ENCODE measurements at places on chromosomes 3 and 15.

DNA sequence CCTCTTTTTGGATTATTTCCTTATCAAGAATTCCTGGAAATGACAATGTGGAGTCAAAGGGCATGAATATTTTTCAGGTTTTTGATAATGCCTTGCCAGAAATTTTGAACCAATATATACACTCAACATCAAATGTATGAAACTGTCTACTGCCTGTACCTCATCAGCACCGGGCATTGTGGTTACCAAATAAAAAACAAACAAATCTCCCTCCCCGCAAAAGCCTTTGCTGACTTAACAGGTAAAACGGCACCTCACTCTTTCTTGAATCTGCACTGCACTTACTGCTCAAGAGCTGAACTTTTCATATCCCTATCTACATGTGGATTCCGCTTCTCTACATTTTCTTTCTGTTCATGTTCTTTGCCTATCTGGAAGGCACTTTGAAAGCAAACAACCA is 134.5 kb upstream of the PRICKLE2 start:
- DNase-seq: no peak

DNA sequence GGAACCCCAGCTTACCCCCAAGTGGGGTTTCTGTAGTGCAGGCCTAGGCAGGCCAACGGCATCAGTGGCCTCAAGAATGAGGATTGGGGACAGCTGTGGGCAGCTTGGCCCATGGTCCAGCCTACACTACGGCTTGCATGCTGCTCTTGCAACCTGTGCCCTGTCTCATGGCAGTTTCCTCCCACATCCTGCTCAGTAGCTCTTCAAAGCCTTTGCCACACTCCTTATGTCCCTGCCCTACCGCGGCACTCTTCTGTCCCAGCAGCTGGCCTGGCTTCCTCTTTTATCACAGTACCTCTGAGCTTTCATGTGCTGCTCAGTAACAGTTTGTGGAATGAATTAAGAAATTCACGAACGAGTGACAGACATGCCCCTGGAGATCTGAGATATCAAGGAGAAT is 431.0 kb downstream of the EPHB1 start:
- DNase-seq: no peak

DNA sequence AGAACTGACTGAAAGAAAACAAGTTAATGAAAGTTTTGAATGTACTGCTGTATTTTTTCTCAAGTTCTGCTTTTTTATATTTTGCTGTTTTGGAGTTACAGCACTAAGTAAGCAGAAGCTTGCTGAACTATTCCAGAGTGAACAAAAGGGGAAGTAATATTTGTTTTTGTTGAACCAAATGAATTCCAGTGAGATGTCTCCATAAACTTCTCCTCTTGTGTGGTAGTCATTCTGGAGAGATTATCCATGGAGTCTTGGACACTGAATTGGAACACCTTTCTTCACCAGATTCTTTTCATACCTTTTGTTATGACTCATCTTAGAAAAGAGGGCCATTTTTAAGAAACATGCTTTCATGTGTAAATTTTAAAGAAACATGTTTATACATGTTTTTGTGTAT is 8.8 kb downstream of the ANKUB1 start:
- DNase-seq: no peak

DNA sequence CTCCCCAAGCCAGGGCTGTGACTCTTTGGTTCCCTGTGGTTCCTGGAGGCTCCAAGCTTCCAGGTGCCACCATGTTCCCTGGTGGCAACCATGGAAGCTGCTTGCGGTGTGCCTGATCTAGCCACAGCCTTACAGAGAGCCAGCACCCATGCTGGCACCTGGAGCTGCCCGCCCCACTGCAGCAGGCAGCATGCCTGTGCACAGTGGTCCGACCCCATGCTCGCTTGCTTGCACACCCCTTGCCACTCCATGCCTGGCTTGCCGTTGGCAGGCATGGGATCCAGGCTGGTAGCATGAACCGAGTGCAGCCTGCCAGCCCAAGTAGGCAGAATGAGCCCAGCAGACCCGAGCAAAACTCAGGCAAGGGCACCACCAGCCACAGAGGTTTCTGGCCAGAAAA is 53.9 kb downstream of the SLMAP start:
- DNase-seq: no peak

GRCh38 chr3:106183762-106184391 is 315.1 kb upstream of the CBLB start:
- DNase-seq: peak; percentile 74

GRCh38 chr3:124558991-124559845 is 171.0 kb upstream of the UMPS start:
- DNase-seq: peak; percentile 48

GRCh38 chr3:78507196-78507984 is 1260.4 kb downstream of the ROBO1 start:
- DNase-seq: no peak

DNA sequence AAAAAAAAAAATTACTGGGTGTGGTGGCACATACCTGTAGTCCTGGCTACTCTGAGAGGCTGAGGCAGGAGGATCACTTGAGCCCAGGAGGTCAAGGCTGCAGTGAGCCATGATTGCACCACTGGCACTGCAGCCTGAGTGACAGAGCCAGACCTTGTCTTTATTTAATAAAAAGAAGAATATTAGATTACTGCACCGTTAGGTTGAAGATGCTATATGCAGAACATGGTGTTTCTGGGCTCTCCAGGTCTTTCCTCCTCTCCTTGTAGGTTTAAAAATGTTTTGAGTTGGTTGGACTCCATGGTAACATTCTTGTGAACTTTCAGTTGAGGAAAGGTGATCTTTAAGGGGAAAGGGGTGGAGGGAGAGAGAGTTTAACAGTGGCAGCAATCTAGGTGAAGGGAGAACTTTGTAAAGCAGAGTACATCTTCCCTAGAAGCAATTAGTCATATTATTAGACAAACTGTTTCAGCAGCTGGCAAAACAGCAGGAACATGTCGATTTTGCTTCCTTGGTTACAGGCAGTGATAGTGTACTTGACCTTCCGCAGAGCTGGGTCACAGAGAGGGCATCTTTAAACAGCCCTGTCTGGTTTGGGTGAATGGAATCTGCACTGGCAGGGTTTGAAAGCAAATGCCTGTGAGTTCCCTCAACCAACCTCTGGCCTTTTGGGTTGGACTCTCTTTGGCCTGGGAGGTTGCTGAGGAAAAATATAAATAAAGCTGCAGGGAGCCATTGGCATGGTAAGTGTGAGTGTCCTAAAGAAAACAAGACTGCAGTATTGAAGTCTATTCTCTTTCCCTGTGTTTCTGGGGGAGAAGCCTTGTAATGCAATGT is 42.8 kb downstream of the NR2C2 start:
- peak; percentile 46 for DNase-seq

GRCh38 chr3:116815321-116815720 is 105.7 kb downstream of the TUSC7 start:
- DNase-seq: no peak

- no peak for DNase-seq
Measured at GRCh38 chr15:84033793-84034553, 201.6 kb upstream of the GOLGA6L4 start.

- peak; percentile 95 for DNase-seq
Measured at GRCh38 chr3:120147072-120147871, 53.0 kb upstream of the GSK3B start.

DNA sequence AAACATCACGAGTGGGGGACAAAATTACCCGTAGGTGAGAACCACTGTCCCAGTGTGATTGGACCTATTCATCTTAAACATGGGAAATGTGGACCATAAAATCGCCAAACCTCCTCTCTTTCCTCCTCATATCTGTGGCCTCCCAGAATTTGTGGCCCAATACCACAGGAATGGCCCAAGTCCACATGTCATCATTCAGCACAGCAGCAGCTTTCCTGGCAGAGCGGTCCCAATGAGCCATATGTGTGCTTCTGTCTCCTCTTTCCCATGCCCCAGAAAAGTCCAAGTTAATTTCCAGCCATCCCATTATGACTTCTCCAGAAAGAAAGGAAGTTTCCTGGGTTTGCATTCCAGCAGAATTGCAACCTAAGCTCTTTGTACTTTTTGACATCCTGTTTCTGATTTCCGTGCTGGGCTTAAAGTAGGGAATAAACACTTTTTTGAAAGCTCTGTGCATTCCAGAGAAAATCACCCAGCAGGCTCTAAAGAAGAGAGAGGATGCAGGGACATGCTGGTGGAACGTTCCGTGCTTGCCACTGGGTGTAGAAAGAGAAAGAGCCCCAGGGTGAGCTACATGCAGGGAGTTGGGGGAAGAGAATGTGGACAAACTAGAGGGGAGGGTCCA is 259.4 kb upstream of the PROK2 start:
- DNase-seq: no peak

DNA sequence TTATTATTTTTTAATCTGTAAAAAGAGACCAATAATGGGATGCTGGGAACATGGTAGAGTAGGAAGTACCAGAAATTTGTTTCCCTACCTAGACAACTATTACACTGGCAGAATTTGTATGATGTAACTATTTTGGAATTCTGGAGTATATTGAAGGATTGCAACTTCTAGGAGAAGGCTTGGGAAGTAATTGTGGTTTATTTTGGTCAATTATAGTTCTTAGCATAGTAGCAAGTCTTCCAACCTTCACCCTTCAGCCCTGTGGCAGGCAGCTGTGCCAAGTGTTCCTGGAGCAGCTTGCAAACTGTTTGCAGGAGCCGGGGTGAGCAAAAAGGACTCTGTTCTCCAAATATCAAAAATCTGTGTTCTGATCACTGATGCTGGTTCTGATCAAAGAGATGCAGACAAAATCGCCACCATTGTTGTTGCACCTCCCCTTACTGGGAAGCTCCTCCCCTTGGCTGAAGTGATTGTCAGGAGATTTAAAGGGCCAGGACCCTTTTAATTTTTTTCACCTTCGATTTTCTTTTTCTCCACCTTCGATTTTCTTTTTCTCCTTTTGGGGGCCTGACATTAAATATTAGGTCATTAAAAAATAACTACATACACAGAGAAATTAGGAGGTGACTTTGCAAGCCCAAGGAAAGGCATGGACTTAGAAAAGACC is 363.3 kb downstream of the SLC9A9 start:
- no peak for DNase-seq

DNA sequence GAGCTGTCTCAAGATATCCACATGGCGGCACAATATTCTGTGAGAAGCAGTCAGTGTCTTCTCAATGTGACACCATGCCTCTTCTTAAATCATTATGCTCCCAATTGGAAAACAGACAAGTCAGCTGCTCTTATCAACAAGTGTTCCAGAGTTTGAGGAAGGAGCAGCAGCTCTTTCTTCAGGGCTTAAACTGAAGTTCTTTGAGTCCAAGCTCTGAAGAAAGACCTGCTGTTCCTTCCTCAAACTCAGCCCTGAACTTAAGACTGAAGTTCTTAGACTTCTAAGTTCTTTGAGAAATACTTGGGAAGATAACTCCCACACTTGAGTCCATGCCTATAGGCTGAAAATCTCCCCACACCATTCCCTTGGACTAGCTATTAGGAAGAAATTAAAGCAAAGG is 43.4 kb downstream of the NPTN start:
- no peak for DNase-seq

GRCh38 chr3:149371723-149372114 is 5.7 kb downstream of the TM4SF1 start:
- no peak for DNase-seq

- no peak for DNase-seq
Measured at GRCh38 chr3:24389108-24390090, 105.3 kb downstream of the THRB start.

GRCh38 chr3:12421132-12421531 is 63.1 kb upstream of the TSEN2 start:
- DNase-seq: no peak

GRCh38 chr15:71634820-71635560 is 175.4 kb upstream of the NR2E3 start:
- no peak for DNase-seq

- DNase-seq: no peak
Measured at GRCh38 chr3:155605571-155605970, 139.3 kb downstream of the PLCH1 start.

- DNase-seq: no peak
Measured at GRCh38 chr3:98855806-98856400, 45.6 kb downstream of the DCBLD2 start.

- DNase-seq: no peak
Measured at GRCh38 chr3:168583977-168584376, 488.3 kb upstream of the GOLIM4 start.

DNA sequence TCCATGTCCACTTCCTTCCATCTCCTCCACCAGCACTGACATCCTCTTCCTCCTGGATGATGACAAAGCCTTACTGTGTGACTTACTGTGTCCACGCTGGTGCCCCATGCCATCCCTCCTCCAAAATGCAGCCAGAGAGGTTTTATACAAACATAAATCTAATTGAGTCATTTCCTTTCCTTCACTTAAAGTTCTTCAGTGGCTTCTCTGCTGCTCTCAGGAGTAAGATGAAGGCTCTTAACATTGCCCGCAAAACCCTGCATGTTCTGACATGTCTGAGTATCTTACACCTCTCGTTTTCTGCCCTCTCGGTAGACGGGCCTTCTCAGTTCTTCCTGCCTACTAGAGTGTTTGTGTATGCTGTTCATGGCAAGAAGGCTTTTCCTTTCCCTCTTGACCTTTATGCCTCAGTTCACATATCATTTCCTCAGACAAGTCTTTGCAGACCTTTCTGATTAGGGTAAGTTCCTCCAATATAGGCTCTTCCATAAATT is 175.5 kb downstream of the CFAP20DC start:
- DNase-seq: no peak

GRCh38 chr3:14803101-14803980 is 15.4 kb upstream of the FGD5 start:
- DNase-seq: no peak

DNA sequence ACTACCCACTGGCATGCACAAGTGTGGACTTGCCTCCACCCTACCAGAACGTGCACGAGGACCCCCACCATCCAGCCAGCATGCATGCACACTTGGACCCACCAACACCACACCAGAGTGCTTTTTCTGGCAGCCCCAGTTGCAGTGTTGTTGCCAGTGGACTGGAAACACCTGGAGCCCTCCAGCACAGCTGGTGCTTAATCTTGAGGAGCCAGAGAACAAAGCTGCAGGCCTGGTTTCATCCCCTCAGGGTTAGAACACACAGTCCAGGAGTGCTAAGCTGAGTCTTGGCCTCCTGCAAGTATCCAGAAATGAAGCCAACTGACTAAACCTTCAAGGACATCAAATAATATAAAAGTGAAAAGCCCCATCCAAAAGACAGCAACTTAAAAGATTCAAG is 888.0 kb downstream of the NTRK3 start:
- no peak for DNase-seq

DNA sequence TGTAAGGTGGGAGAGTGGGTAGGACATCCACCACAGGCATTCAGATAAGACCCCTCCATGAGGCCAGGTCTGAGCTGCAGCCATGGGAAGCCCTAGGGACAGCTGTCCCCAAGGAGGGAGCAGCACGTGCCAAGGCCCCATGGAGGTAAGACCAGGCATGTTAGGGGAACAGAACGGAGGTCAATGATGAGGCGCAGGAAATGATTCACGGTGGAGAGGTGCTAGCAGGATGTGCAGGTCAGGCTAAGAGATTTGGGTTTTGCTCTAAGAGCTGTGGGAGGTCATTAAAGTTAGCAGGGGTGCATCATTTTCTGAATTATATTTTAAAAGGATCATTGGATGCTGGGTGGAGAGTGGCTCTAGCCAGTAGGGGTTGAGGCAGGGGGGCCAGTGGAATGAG is 66.4 kb upstream of the SNRPA1 start:
- no peak for DNase-seq

Data from LNCaP clone FGC (cell line).